Left lobe of liver (tissue), 2 donors: ENCODE measurements at places on chromosomes 6 and 20.

DNA sequence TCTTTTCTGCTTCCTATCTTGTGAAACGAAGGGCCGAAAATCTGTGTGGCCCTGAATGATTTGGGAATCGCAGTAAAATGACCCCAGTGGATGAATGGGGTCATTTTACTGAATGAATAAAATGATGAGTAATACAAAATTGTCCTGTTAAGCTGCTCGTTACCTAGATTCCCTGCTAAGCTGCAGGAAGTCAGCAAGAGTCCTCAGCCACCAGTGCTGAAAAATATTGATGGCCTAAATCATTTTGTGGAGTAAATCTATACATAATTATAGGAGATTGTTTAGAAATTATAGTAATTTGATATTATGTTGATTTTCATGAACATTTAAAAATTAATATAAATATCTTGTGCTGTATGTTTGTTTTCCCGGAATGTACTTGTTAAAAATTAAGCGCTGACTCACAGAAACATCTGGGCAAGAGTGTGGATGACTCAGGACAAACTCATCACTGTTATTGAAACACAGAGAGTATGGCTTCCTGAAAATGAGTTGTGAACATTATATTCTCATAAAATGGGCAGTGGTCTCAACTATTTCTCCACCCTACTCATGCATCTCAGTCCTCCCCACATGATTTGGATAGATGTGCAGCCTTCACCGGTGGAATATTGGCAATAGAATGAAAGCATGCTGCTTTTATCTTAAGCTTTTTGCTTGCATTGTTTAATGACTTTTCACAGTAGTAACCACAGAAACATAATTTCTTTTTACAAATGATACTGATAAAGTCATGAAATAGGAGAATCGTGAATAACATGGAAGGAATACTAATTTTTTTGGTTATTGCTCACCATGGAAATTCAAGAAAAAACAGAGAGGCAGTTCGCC is 36.2 kb upstream of the RGS17 start:
- DNase-seq = no peak

GRCh38 chr20:59015812-59016711 is 3.2 kb upstream of the TUBB1 start:
- DNase-seq = no peak

DNA sequence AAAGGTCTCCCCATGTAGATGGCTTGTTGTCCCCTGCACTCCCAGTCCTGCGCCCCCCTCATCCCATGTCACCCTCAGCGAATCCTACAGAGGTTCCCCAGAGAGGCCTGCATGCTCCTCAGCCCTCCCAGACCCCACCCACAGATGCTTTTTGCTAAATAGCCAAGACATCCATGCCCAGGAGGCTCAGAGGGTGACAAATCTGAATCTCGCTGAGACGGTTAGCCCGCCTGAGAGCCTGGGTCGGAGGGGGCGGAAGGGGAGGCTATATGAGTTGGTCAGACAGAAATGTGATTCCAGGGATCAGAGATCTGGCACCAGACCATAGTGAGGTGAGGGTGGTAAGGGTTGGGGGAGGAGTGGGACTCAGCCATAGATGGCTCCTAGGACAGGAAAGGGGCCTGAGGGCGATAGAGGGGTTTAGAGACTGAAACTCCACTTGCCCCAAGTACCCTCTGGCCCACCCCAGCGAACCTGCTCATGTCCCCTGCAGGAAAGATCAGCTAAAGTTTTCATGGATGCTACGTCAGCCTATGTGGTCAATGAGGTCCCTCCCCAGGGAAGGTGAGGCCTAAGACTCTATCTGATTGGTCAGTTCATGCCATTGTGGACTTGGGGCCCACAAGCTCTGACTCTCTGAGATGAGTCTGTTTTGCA is 33.2 kb downstream of the TFEB start:
- no peak for DNase-seq

- no peak for DNase-seq
These were observed 1643.3 kb downstream of the GRIK2 start for GRCh38 chr6:103036846-103037245.

GRCh38 chr6:94227741-94228140 is 808.4 kb upstream of the EPHA7 start:
- no peak for DNase-seq

- DNase-seq = no peak
These were observed 4.5 kb downstream of the TMEM63B start for GRCh38 chr6:44131892-44132291.

DNA sequence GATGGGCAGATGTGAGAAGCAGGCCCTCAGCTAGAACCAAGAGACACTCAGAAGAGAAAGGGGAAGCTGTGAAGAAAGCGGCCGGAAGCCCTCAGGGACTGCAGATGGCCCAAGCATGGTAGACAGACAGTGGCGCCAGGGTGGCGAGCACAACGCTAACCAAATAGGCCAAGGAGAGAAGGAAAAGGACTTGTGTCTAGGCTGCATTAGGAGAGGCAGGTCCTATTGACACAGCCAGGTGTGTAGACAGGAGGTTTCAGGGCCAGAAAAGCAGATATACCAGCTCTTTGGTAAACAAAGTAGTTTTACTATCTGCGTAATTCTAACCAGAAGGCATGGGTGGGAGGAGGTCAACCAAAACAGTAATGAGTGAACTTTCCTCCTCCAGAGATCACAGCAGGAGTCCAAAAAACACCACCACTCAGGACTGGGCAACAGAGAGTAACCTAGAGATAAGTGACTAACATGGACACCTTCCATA is 15.8 kb upstream of the MAP7 start:
- no peak for DNase-seq

GRCh38 chr6:44679438-44680201 is 292.1 kb downstream of the CDC5L start:
- DNase-seq = no peak

GRCh38 chr20:63292904-63293303 is at the start of gene COL20A1:
TSS of gene COL20A1 (plus strand) at chr20:63293186. CDS start at chr20:63295108, 1,922 bp downstream.
- DNase-seq = no peak

DNA sequence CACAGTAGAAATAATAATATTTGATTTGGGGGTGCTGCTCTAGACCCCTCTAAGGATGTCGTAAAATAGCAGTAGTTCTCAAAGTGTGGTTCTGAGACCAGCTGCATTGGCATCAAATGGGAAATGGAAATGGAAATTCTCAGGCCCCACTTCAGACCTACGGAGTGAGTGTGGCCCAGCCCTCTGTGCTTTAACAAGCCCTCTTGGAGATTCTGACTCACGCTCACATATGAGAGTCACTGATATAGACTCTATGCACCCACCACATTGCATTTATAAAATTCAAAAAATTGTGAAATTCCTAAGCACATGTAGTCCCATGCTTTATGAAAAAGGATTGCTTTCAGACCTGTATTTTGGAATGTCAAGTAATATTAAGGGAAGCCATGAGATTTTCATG is 14.2 kb upstream of the PPP1R16B start:
- DNase-seq = no peak

DNA sequence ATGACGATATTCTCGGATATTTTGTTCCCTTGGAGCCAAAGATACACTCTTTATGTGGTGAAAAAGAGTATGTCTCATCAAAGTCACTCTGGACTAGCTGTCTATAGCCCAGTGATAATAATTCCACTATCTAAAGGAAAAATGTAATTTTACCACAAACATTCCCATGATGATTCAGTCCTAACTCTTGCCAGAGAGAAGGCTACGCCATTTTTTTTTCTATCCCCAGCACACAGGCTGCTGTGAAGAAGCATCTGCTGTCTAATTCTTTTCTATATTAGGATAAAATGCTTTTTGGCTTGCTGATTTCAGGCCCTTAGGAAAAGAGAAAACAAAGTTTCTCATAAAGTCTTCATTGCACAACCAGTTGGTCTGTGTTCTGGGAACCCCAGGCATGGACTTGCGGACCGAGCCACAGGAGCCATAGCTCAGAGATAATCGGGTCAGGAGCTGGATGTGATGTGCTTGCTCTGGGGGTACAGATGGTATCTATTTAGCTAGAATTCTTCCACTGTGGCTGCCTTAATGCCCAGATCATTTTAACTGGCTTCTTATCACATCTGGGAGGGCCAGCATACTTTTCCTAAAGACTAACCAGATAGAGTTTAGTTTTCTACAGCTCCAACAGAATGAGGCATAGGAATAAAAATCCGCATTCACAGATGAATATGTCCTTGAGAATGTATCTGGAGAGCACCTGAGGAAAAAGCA is 683.7 kb upstream of the ID4 start:
- DNase-seq = no peak

GRCh38 chr6:139722530-139722929 is 348.1 kb upstream of the CITED2 start:
- no peak for DNase-seq

DNA sequence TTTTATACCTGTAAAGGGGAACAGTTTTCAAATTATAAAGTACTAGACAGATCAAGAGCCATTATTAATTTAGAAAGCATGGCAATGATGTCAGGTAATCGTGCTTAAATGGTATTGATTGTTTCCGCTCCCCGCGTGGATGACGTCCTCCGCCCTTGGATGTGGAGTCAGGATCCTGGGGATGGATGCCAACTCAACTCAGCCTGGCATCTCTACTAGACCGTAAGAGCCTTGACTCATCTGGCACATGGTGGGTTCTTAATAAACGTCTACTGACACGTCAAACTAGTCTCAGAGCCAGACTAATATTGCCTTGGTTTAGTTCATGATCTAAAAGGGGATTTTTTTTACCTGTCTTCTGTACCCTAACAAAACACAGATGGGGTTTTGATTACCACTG is 80.2 kb downstream of the LRFN2 start:
- no peak for DNase-seq

DNA sequence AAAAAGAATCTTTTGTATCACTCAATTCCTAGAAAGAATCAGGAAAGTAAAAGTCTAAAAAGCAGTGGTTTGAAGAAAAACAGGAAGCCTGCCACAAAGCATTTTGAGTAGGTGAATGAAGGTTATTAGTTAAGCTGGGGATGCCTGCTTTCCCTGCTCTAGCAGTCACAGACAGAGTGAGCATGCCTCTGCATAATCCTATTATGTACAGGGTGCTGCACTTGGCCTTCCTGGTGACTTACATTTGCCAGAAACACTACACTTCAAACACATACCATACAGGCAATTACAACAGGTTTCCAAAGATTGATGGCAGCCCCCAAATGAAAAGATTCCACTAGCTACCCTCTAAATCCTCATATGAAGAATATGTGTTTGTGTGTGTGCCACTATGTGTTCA is 130.8 kb downstream of the TPBG start:
- DNase-seq = no peak

DNA sequence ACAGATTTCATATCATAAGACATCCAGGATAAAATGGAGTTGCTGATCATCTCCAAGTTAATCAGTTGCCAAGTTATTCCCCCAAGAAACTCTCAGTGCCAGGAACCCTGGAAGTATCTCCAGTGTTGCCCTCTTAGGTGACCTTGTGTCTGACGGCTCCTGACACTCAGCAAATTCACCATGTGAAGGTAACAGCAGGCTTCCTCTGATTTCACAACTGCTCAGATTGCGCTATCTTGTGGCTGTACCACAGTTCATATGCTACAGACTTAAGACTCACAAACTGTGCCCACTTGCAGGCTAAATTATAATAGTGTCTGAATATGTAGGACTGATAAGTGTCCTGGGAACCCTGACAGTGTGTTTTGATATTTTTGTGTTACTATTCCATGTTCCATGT is 186.6 kb upstream of the OPRM1 start:
- DNase-seq = no peak

- no peak for DNase-seq
These were observed 270.0 kb upstream of the MARCKS start for GRCh38 chr6:113587078-113587699.

GRCh38 chr6:166997768-166998255 is 1.4 kb upstream of the CEP43 start:
- DNase-seq = peak; percentile 67

DNA sequence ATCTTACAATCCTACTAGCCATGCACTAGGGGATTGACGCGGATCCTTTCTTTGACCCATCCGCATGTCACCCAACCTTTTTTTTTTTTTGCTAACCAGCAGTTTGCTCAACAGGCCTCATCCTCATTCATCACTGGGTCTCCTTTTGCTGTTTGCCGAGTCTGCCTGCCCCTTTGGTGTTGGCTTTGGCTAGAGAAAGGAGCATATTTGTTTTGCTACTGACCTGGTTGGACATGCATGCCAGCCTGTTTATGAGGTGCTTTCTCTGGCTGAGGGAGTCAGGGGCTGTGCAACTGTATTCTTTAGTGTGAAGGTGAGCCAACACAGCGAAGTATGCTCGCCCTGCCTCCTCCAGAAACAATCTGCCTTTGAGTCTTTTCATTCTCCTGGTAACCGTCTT is 40.2 kb downstream of the E2F3 start:
- peak; percentile 71 for DNase-seq

- no peak for DNase-seq
These were observed 88.8 kb upstream of the ZFP64 start for GRCh38 chr20:52280407-52280806.

DNA sequence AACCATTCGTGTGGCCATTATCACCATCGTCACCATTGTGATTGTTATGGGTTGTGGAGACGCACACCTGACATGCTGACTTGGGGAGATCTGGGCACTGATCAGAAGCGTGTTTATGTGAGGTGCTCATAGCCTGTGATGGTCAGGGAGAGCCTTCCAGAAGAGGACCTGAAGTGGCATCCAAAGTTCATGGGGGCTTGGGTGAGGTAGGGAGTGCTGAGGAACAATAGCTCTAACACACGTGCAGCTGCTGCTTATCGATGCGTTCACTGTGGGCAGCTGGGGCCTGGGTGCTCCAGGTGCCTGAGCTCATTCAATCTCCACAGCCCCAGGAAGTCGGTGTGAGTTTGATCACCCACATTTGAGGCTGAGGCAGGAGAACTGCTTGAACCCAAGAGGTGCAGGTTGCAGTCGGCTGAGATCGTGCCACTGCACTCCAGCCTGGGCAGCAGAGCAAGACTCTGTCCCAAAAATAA is 227.3 kb downstream of the PREX1 start:
- DNase-seq = no peak

- peak; percentile 41 for DNase-seq
These were observed 7.9 kb downstream of the RREB1 start for GRCh38 chr6:7115543-7116231.

DNA sequence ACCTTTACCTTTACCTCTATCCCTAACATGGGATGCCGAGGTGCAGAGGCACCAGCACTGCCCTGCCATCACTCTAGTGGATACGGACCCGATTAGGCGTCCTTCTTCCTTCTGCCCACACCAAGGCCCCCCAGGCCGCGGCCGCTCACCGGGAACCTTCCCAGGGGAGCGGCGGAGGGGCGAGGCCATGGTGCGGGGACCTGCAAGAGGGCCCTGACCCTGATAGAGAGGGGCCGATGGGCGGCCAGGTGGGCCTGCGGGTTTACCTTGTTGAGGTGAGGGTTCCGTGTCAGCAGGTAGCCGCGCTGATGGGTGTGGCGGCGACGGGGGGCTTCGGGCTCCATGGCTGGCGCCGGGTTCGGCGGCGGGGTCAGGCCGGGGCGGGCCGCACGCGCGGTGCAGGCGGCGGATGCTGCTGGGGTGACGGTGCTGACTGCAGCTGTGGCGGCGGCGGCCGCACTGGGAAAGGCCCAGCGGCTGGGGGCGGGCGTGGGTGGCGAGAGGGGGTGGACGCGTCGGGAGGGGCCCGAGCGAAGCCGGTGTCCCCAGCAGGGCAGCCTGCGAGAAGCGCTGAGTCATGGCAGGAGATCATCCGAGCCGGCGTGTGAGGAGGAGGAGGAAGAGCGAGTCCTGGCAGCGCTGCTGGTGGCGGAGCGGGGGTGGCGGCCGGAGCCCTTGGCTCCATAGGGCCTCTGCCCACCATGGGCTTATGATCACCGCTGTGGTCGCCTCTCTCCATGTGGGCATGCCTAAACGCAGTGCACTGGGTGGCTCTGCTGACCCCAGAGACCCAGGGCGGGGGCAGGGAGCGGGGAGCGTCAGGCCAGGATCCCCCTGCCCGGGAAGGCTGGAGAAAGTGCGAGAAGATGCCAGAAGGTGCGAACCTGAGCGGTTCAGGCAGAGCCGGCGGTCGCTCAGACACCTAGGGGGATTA is at the start of gene ME1:
ME1 (minus strand) TSS at position 441 of the 934 bp plus-strand sequence; CDS start at position 344, 97 bp downstream.
- peak; percentile 80 for DNase-seq
